Activated CD4-positive, alpha-beta T cell treated with anti-CD3 and anti-CD28 coated beads for 36 hours (primary cell): ENCODE measurements at places on chromosomes 2 and 18. TPM values are rescaled to one million over a fixed set of nuclear protein-coding genes. Genes with fewer than 3 reads are reported as not detected.
A peak's percentile ranks its signal among the peaks of the same experiment; 100 is the strongest.

SPP2 gene
- total RNA-seq = not detected

CLEC4F gene
- total RNA-seq = not detected

DNA sequence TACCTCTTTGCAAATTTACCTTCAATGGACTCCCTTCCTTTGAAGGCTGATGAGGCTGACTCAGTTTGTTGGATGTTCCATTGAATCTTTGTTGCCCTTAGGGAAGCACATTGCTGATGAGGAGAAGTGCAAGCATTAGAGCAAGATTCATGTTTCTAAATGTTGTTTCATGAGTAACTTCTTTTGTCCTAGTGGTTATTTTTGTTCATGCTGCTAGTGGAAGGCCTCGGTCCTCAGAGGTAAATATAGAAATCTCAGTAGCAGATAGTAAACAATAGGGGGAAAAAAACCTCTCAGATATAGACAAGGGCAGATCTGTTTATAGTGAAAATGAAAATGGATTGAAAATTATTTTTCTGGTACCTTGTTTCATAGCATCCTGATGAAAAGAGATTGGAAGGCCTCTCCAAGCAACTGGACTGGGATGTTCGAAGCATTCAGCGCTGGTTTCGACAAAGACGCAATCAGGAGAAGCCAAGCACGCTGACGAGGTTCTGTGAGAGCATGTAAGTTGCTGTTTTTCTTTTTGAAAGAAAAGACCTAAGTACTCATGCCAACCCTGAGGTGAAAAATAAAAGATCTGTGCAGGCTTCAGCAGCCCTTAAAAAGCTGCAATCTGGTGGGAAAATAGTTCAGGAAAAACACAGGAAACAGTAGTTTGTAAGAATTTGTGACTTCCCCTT, 104.9 kb downstream of the CERS6 start:
- H3K36me3 ChIP-seq = peaks cover 35% of the 10 kb centered on the region
- peaks cover 22% of the 10 kb centered on the region for H3K4me1 ChIP-seq
- DNase-seq = no peak
- H3K27ac ChIP-seq = no peak overlapping the region
- no peak overlapping the region for H3K4me3 ChIP-seq
- no peaks in the 10 kb centered on the region for H3K27me3 ChIP-seq

DNA sequence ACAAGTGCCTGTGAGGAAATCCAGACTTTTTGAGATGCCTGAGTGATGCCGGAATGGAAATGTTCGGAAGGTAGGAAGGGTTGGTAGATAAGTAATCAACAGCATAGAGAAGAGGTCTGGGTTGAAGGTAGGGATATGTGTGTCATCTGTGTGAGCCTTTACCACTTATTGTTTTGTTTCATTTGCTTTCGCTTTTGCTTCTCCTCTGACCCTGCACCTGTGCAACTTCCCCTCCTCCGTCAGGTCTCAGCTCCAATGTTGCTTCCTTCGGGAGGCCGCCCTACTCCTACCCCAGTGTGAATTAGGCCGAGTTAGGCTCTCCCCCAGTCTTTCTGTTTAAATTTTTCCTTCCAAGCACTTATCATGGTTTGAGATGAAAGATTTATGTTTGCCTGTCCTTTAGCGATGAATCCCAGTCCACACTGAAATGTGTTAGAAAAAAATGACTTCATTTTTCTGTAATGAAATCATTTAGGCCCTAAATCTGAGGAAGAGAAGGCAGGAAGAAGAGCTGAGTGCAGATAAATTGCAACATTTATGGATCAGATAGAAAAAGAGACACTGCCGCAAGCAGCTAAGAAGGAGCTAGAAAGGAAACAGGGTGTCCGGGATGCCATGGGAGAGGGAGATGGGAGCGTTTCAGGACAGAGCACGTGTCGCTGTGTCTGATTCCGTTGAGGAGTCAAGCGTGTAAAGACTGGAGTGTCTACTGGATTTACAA, 139.6 kb upstream of the PELI1 start:
- H3K36me3 ChIP-seq = no peaks in the 10 kb centered on the region
- no peak overlapping the region for H3K4me3 ChIP-seq
- H3K4me1 ChIP-seq = no peaks in the 10 kb centered on the region
- DNase-seq = peak; percentile 39
- no peaks in the 10 kb centered on the region for H3K27me3 ChIP-seq

GRCh38 chr18:40004246-40004645, 1950.8 kb upstream of the PIK3C3 start:
- H3K4me3 ChIP-seq = no peak overlapping the region
- no peaks in the 10 kb centered on the region for H3K36me3 ChIP-seq
- no peak for DNase-seq
- no peaks in the 10 kb centered on the region for H3K27me3 ChIP-seq

DNA sequence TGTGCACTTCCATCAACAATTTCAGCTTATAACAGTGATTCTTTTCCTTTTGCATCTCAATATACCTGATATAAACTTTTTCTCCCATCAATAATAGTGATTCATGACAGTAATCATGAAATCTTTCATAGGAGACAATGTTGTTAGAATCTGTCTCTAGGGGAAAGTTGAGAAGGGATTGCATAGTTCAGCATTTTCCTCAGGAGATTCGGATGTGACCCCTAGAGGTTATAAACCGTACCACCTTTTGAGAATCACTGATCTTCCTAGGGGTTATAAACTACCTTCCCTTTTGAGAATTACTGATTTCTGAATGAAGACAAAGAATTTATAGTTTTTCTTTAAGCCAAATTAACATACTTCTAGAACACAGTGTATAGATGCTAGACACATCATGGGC, 53.0 kb upstream of the GALNT3 start:
- H3K27me3 ChIP-seq = no peaks in the 10 kb centered on the region
- DNase-seq = no peak
- H3K27ac ChIP-seq = no peak overlapping the region
- no peaks in the 10 kb centered on the region for H3K4me1 ChIP-seq

SERPINB4 gene
- total RNA-seq = not detected

INPP4A gene
- 33.0 TPM for total RNA-seq
